Stimulated activated naive CD8-positive, alpha-beta T cell treated with anti-CD3 and anti-CD28 coated beads, Interleukin-15, Interleukin-2, amounts not matched to agents 100 U/mL and 50 U/mL, for 24 hours (primary cell): ENCODE measurements at places on chromosomes 4 and X.

GRCh38 chr4:81628489-81628888, 156.8 kb upstream of the RASGEF1B start:
- DNase-seq = no peak

DNA sequence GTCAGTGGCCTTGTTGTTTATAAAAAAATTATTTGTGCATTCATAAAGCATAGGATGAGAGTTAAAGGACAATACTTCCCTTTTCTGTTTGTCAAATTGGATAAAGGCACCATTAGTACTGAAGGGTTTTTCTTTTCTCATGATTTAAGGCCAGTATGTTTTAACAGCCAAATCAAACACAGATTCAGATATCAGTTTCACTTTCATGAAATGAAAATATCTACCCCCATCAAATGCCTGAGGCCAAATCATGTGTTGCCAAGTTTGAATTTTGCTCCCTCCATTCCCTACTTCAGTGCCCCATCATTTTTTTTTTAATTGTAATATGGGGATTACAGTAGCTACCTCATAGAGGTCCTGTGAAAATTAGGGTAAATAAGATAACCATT, 745.9 kb downstream of the RPA4 start:
- DNase-seq = no peak

GRCh38 chrX:115324194-115324593, 34.7 kb downstream of the LUZP4 start:
- DNase-seq = no peak

- no peak for DNase-seq
Measured at GRCh38 chr4:183831026-183831446, 74.1 kb upstream of the STOX2 start.

DNA sequence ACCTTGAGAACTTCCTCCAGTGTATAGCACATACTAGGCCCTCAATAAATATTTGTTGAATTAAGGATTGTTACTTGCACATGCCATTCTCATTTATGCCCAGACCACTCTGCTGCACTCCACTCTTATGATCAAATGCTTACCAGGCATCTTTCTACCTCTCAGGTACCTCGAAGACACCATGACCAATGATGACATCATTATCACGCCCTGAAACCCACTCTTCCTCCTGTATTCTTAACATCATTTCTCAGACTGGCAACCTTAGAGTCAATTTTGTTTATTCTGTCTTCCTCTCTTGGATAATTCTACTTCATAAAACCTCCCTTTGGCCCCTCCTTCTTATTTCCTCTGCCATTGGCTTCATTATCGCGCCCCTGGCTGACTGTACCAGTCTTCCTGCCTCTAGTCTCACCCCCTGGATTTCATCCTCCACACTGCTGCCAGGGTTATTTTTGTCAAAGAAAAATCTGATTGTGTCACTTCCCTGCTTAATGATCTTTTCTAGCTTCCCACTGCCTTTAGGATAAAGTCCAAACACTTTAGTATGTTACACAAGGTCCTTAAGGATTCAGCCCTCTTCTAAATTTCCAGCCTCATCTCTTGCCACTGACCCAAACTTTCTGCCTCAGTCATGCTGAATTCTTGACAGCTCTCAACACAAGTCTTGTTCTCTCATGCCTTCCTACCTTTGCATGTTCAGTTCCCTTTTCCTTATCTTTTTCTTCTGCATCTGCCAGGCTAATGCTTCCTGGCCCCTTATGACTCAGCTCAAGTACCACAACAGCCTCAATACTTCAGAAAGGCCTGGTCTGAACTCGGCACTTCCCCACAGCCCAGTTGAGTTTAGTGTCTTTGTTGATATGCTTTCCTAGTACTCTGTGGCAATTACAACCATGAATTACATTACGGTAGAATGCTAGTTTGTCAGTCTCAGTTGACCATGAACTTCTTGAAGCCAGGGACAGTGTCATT, 45.8 kb downstream of the HDAC8 start:
- no peak for DNase-seq

DNA sequence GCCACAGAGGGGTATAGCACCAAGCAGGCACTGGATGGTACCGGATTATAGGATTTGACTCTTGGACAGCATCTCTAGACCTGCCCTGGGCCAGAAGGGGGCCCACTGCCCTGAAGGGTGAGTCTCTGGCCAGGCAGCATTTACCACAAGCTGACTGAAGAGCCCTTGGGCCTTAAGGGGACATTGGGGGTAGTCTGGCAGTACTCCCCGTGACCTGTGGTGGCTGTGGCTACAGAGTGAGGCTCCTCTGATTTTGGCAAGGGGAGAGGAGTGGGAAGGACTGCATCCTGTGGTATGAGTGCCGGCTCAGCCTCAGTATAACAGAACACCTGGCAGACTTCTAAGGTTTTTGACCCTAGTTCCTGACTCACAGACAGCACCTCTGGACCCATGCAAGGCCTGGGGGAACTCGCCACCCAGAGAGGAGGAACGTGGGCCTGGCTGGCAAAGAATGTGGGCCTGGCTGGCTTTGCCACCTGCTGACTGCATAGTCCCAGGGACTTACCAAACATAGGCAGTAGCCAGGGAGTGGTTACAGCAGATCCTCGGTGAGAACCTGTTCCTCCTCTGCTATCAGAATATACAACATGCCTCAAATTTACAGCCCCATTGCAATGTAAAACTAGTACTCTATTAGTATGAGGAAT, 48.1 kb downstream of the ABCB7 start:
- no peak for DNase-seq

DNA sequence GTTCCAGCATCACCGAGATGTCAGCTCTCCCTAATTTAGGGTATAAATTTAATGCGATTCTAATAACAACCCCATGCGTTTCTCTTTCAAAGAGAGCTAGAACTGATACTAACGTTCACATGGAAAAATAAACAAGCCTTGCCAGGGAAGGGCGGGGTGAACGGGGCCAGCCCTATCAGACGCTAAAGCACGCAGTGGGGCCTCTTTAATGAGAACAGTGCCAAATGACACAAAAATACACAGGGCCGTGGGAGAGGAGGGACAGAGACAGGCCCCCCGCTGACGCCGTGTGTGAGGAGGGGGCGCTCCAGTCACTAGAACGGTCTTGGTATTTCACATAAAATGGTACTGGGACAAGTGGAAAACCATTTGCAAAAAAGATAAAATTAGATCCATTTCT, 21.3 kb upstream of the ADRA2C start:
- DNase-seq = no peak
